H9 (cell line): ENCODE measurements at places on chromosomes 2 and 18. TPM values are rescaled to one million over a fixed set of nuclear protein-coding genes. Genes with fewer than 3 reads are reported as not detected.

- no peaks in the 10 kb centered on the region for H3K36me3 ChIP-seq
- H3K4me1 ChIP-seq, result no peaks in the 10 kb centered on the region
- H3K27me3 ChIP-seq, result no peaks in the 10 kb centered on the region
- no peak overlapping the region for H3K4me3 ChIP-seq
- no peak overlapping the region for H3K27ac ChIP-seq
Observed at GRCh38 chr2:236718207-236718992, 148.8 kb downstream of the ACKR3 start.

DNA sequence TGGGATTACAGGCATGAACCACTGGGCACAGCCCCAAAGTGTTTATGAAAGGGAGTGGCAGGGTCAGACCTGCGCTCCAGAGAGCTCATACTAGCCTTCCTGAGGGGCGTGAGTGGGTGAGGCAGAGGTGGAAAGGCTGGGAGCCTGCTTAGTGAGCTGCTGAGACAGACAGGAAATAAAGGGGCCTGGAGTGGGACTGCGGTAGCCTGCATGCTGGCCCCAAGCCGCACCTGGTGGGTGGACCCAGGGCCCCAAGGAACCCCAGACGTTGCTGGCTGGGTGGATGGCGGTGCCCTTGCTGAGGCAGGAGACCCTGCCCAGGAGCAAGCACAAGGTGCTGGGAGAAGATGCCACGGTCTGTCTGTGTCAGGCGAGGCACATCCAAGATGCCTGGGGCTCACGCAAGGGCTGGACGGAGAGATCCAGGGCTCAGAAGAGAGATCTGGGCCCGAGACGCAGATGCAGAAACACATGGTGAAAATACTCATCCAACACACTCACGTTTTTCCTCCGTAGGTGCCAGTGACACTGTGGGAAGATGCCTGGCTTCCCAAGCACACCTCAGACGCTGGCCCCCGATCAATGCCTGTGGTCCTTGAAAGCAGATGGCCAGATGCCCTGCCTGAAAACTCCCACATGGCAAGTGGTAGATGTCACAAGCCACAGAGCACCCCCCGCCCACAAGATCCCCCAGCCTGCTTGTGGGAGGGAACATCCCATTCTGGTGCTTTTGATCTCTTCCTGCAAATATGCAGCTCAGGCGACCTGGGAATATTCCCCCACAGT lies 151.1 kb downstream of the GLI2 start:
- H3K27ac ChIP-seq, result no peak overlapping the region
- no peak for DNase-seq
- H3K36me3 ChIP-seq, result peaks cover 6% of the 10 kb centered on the region
- no peaks in the 10 kb centered on the region for H3K27me3 ChIP-seq
- no peaks in the 10 kb centered on the region for H3K4me1 ChIP-seq

DNA sequence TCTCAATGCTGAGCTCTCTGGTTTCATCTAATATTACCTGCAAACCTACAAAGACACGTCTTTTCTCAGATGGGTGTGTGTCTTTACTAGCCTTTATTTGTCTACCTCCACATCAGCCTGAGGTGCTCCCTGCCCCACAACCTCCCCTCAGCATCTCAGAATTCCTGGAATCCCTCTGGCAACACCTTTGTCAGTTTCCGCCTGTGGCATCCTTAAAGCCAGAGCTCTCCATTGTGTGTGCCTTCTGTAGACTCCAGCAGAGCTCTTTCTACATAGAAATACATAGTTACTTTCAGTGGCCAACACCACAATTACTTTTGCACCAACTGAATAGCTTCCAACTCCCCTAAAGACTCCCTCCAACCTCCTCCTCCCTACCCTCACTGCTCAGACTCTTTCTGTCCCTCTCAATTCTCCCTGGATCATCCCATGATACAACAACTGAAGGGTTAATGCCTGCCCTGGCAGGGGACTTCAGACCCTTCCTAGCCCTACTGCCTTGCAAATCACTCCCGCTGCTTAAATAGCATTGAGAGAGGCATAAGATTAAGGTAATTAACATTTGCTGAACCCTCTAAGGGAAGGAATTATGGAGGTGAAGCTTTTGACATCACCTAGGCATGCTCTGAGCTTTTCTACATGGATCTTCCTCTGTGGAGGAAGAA lies 39.6 kb upstream of the RMDN2 start:
- no peaks in the 10 kb centered on the region for H3K27me3 ChIP-seq
- peaks cover 2% of the 10 kb centered on the region; the same call in 1 of the 2 replicates for H3K4me1 ChIP-seq
- no peak overlapping the region for H3K27ac ChIP-seq
- no peaks in the 10 kb centered on the region for H3K36me3 ChIP-seq

DNA sequence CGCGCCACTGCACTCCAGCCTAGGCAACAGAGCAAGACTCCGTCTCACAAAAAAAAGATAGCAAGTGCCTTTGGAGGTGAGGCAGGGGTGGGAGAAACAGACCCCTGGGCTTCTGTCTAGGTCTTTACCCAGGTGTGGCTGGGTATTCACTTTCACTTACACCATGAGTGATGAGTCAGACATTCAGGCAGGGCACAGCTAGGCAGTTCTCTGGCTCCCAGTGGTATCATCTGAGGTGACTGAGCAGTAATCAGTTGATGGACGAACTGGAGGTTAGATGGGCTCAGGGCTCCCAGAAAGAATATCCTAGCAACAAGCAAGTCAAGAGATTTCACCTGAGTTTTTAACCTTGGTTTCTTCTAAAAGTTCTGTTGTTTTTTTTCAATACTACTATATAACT lies 107.0 kb upstream of the RAB6C start:
- H3K4me3 ChIP-seq, result no peak overlapping the region
- no peaks in the 10 kb centered on the region for H3K4me1 ChIP-seq
- DNase-seq, result peak; percentile 13
- no peaks in the 10 kb centered on the region for H3K27me3 ChIP-seq

GRCh38 chr2:19947184-19947940 lies 42.5 kb downstream of the WDR35 start:
- no peaks in the 10 kb centered on the region for H3K27me3 ChIP-seq
- H3K36me3 ChIP-seq, result peaks cover 7% of the 10 kb centered on the region
- H3K4me3 ChIP-seq, result no peak overlapping the region
- H3K4me1 ChIP-seq, result 0 out of 2 replicates have a peak, but pooled peaks cover 3% of the 10 kb centered on the region
- DNase-seq, result no peak
- no peak overlapping the region for H3K27ac ChIP-seq

GRCh38 chr2:231765496-231765929 lies 15.6 kb downstream of the PDE6D start:
- no peaks in the 10 kb centered on the region for H3K27me3 ChIP-seq
- H3K27ac ChIP-seq, result no peak overlapping the region
- no peaks in the 10 kb centered on the region for H3K36me3 ChIP-seq
- H3K4me1 ChIP-seq, result no peaks in the 10 kb centered on the region; the same call in 1 of the 2 replicates

DNA sequence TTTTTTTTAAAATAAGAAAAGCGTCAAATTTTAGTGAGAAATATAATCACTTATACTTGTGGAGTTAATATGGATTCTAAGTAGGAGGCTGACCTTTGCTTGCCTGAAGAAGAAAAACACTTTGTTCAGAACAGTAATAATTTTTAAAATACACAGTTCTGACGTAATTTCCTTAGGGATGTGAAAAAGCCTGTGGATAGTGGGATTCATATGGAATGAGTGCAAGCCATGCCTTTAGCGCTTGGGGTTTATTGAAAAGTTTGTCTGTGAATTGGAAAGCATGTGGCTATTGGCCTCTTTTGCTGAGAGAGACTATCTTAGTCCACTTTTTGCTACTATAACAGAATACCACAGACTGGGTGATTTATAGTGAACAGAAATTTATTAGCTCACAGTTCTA lies 151.3 kb downstream of the CCDC85A start:
- no peak overlapping the region for H3K27ac ChIP-seq
- peaks cover 6% of the 10 kb centered on the region; the same call in 1 of the 2 replicates for H3K4me1 ChIP-seq
- no peak overlapping the region for H3K4me3 ChIP-seq
- H3K36me3 ChIP-seq, result no peaks in the 10 kb centered on the region

GRCh38 chr2:5410991-5411700 lies 281.0 kb upstream of the SOX11 start:
- peaks cover 6% of the 10 kb centered on the region; the same call in 1 of the 2 replicates for H3K4me1 ChIP-seq
- H3K4me3 ChIP-seq, result no peak overlapping the region
- no peaks in the 10 kb centered on the region for H3K27me3 ChIP-seq
- H3K36me3 ChIP-seq, result no peaks in the 10 kb centered on the region

DNA sequence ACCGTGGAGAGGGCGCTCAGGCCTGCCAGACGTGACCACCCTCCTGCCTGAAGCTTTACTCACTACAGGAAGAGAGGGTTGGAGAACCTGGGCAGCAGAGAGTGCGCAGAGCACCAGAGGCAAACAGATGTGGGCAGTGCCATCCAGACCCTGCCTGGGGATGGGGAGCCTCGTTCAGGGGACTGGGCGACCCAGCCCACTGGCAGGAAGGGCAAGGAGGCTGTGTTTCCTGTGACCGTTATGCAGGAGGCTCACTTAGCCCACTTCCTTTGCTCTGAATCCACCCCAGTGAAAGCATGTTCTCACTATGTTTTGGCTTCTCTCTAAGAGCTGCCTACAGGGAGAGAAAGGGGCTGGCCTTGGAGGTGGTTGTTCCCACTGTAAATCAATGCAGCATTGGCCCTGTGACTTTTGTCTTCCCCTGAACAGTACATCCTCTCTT lies 23.0 kb upstream of the ACKR3 start:
- no peak for DNase-seq
- H3K4me1 ChIP-seq, result no peaks in the 10 kb centered on the region; the same call in 1 of the 2 replicates
- H3K4me3 ChIP-seq, result no peak overlapping the region
- H3K36me3 ChIP-seq, result peaks cover 5% of the 10 kb centered on the region; the same call in 1 of the 2 replicates

DNA sequence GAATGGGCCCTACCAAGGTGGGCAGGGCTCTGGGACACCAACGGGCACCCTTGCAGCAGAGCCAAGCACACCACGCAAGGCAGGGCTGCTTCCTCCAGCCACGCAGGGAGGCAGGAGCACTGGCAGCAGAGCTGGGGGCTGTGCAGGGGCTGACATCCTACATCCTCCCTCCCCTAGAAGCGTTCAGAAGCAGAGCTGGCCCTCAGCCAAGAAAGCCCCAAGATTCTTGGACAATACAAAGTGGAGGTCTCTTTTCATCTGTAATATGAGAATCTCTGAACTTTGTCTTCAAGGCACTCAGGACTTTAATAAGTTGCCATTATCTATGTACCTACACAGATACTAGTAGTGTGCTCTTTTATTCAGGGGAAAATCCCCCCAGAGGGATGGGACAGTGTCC lies 128.1 kb upstream of the AGAP1 start:
- no peak overlapping the region for H3K4me3 ChIP-seq
- H3K4me1 ChIP-seq, result no peaks in the 10 kb centered on the region
- no peak for DNase-seq
- H3K36me3 ChIP-seq, result no peaks in the 10 kb centered on the region
- no peaks in the 10 kb centered on the region for H3K27me3 ChIP-seq

DNA sequence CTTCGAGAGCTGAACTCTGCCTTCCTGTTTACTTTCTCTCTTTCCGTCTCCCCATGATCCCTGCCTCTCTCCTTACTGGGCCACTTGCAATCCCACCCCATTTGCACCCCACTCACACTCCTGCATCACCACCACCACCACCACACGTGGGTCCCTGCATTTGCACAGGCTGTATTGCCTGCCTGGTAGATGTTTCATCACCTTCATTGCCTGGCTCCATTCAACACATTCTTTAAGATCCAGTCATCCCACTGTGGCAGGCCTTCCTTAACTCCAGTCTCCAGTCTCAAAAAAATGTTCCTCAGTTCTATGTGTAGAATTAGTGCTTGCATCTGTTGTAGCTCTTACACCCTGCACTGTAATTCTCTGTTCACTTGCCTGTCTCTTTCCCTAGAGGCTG lies 13.9 kb downstream of the NOSTRIN start:
- no peaks in the 10 kb centered on the region for H3K27me3 ChIP-seq
- H3K4me3 ChIP-seq, result no peak overlapping the region
- H3K36me3 ChIP-seq, result no peaks in the 10 kb centered on the region
- H3K27ac ChIP-seq, result no peak overlapping the region
- no peaks in the 10 kb centered on the region; the same call in 1 of the 2 replicates for H3K4me1 ChIP-seq

- peaks cover 1% of the 10 kb centered on the region; the same call in 2 of the 3 replicates for H3K36me3 ChIP-seq
- no peaks in the 10 kb centered on the region for H3K27me3 ChIP-seq
- peak; percentile 37 for DNase-seq
- peaks cover 9% of the 10 kb centered on the region; the same call in 1 of the 2 replicates for H3K4me1 ChIP-seq
- H3K27ac ChIP-seq, result no peak overlapping the region
Observed at GRCh38 chr2:128261245-128262128, 57.2 kb downstream of the HS6ST1 start.

CCBE1 gene
- 0.39 and 0.46 TPM in 2 replicates for total RNA-seq

NTSR2 gene
- not detected in 2 replicates for total RNA-seq

COLEC12 gene
- 0.59 and 0.70 TPM in 2 replicates for total RNA-seq

PCARE gene
- total RNA-seq, result not detected in 2 replicates
